ENCODE measurements at places on chromosomes 11 and 22.

- no peak for DNase-seq
Observed at GRCh38 chr11:102197670-102198139, 87.5 kb downstream of the YAP1 start.

DNA sequence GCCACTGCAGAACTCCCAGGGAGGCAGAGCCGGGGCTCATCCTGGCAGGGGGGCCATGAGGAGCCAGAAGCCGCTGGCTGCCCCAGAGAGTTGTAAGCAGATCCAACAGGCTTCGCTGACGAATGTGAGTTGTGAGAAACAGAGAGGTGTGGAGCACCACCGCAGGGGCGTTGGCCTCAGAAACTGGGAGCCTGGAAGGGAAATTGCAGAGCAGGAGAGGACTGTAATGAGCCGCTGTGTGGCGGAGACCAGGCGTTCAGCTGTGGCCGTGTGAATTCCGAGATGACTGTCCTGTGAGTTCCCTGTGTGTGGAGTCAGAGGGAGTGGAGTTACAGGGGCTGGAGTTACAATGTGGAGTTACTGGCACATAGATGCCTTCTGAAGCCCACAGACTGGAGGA, 27.7 kb upstream of the ETS1 start:
- DNase-seq = no peak

DNA sequence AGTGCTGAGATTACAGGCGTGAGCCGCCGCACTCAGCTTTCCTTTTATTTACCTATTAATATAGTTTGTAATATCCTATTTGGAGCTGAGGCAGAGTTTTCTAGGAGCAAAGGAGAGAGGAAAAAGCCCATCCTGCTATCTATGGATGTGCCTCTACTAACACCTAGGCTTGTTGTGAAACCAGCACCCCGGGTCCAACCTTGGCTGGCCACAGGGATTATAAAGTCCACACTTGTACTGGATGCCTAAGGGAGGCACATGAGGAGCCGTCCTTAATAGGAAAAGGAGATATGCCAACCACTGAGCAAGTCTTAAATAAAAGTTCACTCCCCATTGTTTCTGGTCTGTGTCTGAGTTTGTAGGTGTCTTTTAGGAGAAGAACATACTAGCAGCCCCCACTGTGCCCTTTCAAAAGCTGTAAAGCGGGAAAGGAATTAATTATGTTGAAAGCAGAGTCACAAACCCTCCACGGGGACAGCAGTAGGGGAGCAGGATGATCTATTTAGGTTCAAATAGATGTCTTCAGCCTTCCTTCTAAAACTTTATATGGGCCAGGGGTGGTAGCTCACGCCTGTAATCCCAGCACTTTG, 29.3 kb downstream of the RRP7A start:
- DNase-seq = no peak

- no peak for DNase-seq
Observed at GRCh38 chr11:93783362-93783761, 720 bp upstream of the MED17 start.

DNA sequence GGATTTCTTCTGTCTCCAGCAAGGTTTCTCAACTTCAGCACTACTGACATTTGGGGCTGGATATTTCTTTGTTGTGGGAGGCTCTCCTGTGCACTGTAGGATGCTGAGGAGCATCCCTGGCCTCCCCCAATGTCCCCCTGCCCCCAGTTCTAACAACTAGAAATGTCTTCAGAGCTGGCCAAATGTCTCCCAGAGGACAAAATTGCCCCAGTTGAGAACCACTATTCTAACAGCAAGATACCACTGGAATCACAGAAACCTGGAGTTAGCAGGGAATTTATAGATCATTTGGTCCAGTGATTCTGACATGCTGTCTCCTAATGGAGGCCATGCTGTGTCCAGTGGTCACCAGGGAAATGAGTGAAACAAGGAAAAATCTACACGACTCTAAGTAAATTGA, 32.2 kb upstream of the DMC1 start:
- DNase-seq = no peak

DNA sequence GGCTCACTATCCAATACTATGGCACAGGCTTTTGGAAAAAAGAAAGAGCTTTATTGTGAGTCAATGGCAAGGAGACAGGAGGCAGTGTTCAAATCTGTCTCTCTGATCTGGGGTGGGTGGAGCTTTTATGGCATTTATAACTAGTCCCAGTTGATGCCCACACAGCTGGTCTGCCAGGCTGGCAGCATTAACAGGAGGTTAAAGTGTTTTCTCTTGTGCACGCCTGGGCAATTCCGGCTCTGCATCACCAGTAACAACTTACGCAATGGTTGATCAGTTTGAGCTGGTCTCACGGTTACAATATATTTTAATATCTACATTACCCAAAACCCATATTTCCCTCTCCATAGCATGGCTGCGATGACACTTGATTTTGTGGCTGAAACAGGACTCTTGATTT, 15.1 kb upstream of the SMIM38 start:
- no peak for DNase-seq

DNA sequence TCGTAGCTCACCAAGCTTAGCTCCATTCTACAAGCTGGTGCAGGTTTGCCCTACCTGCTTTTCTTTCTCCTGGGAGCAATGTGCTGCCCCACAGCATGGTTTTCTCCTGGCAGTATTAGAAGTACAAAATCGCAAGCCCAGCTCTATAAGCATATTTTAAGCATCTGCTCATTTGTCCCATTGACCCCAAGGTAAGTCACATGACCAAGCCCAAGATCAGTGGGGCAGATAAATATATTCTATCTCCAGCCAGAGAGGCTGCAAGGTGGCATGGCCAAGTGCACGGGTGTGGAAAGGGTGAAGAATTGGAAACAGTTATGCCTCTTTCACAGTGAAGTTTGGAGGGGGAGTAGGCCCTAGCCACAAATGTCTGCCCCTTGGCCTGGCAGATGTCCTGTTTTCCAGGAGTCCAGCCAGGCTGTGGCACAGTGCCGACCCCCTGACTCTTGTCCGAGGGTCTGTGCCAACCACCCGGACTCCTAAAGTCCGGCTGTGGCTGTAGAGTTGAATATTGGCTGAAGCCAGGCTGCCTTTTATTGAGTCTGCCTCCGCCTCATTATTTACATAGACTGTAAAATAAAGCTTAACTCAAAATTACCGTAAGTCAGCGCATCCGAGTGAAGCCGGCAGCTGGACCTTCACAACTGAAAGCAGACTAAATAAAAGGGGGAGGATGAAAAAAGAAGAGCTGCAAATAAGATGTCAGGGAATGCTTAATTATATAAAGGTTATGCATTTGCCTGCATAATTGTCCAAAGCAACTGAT, 165.7 kb downstream of the COMMD9 start:
- DNase-seq = no peak

- no peak for DNase-seq
Observed at GRCh38 chr11:120590472-120590871, 78.9 kb downstream of the GRIK4 start.

DNA sequence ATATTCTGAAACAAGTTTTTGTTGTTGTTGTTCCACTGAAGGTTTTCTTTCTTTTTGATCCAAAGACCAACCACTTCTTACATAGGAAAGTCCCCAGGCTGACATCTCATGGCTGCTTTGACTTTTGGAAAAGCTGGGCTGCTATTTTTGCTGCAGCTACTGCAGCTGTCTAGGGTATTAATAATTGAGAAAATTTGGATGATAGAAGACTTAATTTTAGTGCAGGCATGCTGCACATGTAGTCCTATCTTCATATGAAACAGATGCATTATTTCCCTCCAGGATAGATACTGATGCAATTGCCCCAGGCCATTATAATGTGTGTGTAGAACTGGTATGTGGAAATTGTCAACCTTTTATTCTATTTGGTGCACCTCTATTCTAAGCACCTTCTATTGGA, 131.4 kb downstream of the NAV2 start:
- no peak for DNase-seq

DNA sequence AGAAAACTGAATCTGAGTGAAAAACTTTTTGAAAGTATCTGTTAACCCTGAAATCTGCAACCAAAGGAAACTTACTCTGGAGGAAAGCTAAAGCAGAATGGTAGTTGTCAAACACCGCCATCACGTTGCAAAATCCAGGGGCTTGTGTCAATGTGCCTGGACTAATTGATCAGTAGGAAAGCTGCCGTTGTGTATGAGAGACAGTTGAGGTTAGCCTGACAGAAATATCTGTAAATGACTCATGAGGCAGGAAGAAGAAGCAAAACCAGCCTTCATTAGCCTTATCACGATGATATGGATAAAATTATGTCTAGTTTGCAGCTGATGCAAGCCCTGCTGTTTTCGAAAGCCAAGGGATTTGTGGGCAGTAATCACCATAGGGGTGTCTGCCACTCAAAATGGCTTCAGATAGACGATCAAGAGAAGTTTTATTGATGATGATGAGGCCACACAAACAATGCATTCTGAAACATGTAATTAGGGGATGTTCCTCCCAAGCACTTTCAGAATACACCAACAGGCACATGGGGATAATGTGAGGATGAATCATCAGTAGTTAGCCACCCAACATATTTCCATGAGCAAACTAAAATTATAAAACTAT, 8.9 kb downstream of the SCGB1A1 start:
- peak; percentile 46 for DNase-seq

DNA sequence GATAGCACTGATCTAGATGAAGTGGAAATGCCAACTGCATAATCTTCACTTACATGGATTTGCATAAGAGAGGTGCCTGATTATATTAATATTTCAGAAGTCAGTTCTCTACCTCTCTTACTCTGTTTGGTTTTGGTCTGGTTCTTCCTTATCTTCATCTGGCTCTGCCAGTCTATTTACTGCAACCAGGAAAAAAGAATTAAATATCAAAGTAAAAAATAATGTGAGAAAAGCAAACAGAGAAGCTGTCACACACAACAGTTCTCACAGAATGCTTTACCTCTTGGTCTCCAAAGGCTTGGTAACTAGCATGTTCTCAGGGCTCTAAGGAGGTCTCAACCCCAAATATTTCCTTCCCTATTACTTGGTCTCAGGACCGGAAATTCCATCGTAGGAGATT, 6.7 kb downstream of the VSIG10L2 start:
- no peak for DNase-seq

- peak; percentile 75 for DNase-seq
Observed at GRCh38 chr11:63738720-63739360, 29.7 kb downstream of the ZFTA start.

DNA sequence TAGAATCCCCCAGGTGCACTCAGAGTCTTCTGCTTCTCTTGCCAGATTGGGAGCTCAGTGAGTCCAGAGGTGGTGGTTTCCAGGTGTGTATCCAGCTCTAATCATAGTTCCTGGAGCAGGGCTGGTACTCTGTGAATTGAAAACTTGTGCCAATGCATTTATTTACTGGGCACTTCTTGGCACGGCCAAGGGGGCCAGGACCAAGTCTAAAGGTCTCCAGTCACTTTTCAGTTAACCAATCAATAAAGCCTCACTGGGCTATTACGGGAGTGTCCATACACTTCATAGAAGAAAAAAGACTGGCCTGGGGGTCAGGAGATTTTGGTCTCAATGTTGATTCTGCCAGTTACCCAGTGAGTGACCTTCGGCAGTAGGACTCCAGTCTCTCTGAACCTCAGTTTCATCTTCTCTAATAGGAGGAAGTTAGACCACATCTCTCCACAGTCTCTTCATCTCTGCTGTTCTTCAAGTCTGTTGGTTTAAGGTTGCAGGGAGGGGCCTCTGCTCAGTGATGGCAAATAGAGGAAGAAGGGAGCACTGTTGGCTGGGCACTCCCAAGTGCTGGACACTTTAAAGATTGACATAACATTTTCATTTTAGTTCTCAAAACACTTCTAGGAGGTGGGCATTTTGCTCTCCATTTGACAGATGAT, 188.5 kb upstream of the E2F8 start:
- no peak for DNase-seq

DNA sequence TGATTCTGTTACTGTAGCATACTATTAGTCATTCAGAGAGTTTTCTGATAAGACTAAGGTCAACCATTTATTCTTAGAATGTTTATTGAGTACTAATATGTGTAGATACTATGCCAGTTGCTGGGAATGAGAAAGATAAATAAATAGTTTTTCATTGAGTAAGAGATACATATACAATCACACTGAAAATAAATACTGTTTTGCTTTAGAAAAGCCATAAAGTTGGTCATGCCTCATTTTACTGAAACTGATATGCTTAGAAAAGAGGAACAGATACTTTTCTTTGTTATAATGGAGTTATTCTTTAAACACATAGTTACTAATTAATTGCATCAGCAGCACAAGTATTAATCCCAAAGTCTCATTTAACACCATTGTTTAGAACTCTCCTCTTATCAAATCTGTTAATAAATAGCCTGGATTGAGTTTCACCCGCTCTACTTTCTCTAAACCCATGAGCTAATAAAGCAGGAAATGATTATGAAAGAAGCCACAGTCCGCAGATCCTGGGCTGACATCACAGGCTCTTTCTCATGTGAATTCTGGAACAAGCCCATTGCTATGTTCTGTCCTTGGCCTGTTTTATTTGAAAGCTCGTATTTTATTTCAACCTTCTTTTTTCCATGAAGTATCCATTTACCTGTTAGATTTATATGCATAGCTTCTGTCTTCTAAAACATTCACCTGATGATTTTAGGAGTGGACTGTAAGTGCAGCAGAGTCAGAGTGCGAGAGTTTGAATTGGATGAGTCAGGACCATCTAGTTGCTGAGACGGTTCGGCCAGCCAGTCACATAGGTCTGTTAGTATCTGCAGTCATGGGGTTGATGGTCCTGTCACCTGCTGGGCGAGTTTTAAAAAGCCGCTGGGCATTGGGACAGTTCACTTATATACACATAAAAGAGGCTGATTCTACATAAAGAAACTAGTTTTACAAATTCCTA, 35.5 kb downstream of the PIWIL4 start:
- peak; percentile 44 for DNase-seq

DNA sequence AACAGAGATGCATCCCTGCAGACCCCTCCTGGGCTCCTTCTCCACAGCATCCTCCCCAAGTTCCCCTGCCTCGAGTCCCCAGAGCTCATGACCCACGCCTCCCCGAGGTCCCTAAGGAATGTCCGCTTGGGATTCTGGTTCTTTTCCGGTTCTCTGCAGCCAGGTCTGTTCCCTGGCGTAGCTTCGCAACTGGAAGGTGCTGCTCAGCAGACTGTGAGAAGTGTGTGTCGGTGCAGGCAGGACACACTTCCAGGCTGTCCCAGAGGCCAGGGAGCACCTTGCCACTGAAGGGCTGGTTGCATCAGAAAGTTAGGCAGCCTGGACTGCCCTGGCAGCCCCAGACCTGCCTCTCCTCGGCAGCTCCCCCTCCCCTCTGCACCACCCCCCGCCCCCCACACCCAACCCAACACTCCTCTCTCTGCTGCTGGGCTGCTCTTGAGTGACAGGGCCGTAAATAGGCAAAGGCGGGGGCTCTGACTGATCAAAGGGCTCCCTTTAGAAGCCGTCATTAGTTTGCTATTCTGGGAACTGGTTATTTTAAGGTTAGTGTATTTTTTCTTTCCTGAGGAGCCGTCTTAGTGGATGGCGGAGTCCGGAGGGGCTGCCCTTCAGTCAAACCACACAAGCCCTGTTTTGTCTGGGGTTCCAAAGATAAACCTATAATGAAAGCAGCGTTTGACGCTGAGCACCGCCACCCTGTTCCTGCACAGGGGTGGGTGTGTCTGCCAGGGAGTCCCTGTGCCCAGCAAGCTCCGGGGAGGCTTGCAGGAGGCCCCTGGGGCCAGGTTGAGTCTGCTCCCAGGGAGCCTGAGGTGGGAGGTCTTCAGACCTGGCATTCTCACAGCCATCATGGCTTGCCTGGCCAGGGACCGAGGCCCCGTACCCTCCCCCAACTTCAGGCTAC, 88.6 kb upstream of the KCNQ1OT1 start:
- peak; percentile 0 for DNase-seq

Measured in stimulated activated CD4-positive, alpha-beta T cell treated with anti-CD3 and anti-CD28 coated beads, Interleukin-15, amount 100 ng/mL, for 24 hours (primary cell).